Stimulated activated CD4-positive, alpha-beta T cell treated with anti-CD3 and anti-CD28 coated beads, Interleukin-4, amount 100 ng/mL, for 24 hours (primary cell): ENCODE measurements at places on chromosomes 13 and 19.

GRCh38 chr19:2812414-2813234 lies 7.0 kb upstream of the ZNF554 start:
- no peak for DNase-seq

- DNase-seq = peak; percentile 25
Measured at GRCh38 chr13:98478189-98479129, 98.4 kb downstream of the STK24 start.

- DNase-seq = no peak
Measured at GRCh38 chr13:58495668-58496067, 864.1 kb downstream of the PCDH17 start.

- no peak for DNase-seq
Measured at GRCh38 chr13:106117035-106117434, 418.4 kb downstream of the EFNB2 start.

DNA sequence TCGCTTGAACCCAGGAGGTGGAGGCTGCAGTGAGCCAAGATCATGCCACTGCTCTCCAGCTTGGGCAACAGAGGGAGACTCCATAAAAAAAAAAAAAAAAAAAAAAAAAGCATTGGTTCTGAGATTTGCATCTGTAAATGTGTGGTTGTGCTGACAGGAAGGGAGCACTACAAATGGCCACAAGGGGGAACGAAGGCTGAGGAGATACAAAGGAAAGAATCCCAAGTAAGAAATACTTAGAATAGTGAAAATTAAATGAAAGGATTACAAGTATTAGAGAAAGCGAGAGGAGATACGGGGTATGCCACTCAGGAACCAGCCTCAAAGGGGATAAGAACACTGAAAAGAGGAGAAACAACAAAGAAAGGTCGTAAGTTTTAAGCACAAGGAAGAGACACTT lies 284.9 kb downstream of the KLF12 start:
- peak; percentile 25 for DNase-seq

DNA sequence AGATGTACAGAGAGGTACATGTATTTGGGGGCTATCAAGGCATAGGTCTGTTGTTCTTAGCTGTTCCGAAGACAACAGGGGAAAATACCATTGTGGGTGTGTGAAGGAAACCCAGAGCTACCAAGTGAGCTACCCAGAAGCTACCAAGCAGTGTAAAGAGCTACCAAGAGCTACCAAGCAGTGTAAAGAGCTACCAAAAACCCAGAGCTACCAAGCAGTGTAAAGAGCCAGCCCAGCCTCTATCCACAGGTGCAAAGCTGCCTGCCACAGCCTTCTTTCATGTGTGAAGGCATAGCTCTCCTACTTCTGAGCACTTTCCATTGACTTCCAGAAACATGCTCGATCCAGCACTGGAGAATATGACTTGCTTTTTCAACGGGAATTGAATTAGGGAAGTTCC lies 145.7 kb downstream of the AKAP11 start:
- DNase-seq = no peak

- no peak for DNase-seq
Measured at GRCh38 chr19:47257411-47258169, 1.3 kb downstream of the CCDC9 start.

GRCh38 chr13:80695841-80696240 lies 354.9 kb upstream of the SPRY2 start:
- DNase-seq = no peak

DNA sequence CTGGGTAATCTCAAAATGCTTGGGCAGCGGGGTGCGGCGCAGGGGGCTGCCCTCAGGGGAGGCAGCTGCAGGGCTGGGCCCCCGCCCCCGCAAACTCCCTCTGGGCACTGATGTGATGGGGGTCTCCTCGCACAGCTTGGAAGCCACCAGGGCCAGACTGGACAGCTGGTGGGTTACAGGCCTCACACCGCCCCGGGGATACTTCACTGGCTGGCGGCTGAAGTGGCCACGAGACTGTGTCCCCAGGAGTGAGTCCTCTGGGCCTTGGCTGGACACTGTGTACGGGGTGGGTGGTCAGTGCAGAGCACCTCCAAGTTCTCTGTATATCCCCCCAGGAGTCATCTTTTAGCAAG lies 2.0 kb upstream of the LPAR2 start:
- DNase-seq = no peak

DNA sequence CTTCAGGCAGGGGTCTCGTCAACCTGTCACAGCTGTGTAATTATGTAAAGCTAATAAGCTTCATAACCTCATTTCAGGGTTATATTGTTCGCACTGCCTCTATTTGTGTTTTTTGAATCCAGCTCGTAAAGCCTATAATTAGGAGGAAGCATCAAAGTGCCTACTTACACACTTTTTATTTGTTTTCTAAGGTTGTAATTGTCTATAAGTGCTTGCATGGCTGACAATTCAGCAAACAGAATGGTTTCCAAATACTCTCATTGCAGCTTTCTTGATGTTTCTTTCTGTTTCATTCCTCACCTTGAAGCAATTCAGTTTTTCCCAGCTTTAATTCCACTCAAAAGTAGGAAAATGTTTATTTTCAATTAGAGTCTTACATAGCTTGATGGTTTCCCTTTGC lies 336.3 kb downstream of the HS6ST3 start:
- no peak for DNase-seq

GRCh38 chr19:49840736-49841249 lies 10.2 kb upstream of the PTOV1 start:
- no peak for DNase-seq

GRCh38 chr19:17184371-17184841 lies 30.8 kb upstream of the USE1 start:
- DNase-seq = peak; percentile 35

DNA sequence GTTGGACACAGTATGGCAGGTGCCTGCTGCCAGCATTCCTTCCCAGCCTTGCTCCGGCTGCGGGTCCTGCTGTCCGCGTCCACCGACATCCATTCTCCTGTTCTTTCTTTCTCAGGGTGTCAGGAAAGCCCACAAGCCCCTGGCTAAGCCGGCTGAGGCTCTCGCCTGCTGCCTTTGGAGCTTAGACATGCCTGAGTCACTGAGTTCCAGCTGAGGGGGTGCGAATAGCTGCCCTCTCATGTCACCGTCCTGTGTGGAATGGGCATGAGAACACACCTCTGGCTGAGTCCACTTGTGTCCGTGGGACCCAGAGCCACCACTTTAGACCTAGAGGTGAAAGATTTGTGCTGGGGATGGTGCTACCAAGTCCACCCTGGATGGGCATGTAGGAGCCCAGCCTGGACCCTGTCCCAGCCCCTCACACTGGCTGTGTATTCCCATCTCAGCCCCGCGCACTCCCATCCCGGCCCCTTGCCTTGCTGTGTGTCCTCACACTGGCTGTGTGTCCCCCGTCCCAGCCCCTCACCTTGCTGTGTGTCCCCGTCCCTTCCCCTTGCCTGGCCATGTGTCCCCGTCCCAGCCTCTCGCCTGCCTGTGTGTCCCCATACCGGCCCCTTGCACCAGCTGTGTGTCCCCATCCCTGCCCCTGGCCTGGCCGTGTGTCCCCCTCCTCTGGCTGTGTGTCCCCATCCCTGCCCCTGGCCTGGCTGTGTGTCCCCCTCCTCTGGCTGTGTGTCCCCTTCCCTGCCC lies 24.6 kb upstream of the IRS2 start:
- DNase-seq = no peak

GRCh38 chr19:24062190-24062589 lies 24.8 kb upstream of the ZNF254 start:
- DNase-seq = no peak

DNA sequence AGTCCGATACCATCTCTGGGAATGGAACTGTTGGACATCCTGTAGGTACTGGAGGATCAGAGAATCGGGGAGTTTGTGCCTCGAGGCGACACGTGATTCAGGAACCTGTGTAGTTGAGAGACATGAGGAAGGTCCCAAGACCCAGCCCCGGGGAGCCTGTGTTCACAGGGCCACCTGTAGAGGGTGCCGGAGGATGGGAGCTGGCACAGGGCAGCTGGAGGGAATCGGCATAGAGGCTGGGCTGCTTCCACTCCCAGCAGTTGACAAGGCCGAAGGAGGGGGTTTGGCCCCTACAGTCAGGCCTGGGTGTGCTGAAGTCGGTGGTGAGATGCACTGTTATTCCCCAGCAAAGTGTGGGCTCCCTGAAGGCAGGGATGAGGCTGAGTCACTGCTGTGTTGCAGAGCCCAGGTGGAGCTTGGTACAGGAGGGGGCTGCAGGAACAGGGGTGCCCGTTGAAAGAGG lies 2.5 kb upstream of the ISYNA1 start:
- DNase-seq = no peak
